SK-N-MC (cell line): ENCODE measurements at places on chromosomes 2 and 18.

GRCh38 chr18:60982329-60982695, 350.9 kb upstream of the CDH20 start:
- DNase-seq, result no peak

GRCh38 chr18:58177004-58177717, 133.1 kb downstream of the NEDD4L start:
- no peak for DNase-seq

- DNase-seq, result no peak
Measured at GRCh38 chr2:182887753-182888415, 21.4 kb upstream of the FRZB start.

DNA sequence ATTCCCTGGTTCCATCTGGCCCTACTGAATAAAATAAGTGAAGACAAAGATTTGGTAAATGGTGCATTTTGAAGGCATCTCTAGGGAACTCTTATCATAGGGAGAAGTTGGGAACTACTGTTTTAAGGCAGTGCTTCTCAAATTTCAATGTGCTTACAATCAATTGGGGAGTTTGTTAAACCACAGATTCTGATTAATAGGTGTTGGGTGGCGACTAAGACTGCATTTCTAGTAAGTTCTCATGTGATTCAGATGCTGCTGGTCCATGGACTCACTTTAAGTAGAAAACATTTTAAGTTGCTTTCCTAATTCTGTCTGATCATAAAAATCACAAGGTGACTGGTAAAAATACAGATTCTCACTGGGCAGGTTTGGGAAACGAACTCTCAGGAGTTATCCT, 14.6 kb downstream of the FARSB start:
- DNase-seq, result no peak

DNA sequence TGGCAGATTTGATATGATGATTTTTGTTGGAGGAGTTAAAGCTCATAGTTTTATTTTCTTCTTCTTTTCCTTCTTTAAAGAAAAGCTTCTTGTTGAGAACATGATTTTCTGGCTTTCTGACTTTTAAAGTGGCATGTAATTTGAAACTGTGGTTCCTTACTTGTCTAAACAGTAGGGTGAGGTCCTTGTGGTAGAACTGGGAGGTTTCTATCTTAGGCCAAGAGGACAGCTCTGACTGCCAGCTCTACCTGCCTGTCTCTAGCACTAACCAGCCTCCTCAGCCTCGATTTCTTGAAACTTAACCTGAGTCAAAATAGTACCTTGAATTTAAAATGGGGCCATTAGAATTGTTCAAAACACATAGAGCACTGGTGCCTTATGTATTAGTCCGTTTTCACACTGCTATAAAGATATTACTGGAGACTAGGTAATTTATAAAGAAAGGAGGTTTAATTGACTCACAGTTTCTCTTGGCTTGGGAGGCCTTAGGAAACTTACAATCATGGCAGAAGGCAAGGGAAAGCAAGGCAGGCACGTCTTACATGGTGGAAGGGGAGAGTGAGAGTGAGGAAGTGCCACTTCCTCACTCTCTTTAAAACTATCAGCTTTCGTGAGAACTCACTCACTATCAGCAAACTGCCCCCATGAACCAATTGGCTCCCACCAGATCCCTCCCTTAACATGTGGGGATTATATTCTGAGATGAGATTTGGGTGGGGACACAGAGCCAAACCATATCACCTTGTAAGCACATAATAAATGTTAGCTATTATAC, 119.0 kb downstream of the CERS6 start:
- no peak for DNase-seq

GRCh38 chr2:20072436-20073158, 21.2 kb upstream of the LAPTM4A start:
- no peak for DNase-seq

- DNase-seq, result no peak
Measured at GRCh38 chr2:218703341-218703740, 7.3 kb upstream of the TTLL4 start.

DNA sequence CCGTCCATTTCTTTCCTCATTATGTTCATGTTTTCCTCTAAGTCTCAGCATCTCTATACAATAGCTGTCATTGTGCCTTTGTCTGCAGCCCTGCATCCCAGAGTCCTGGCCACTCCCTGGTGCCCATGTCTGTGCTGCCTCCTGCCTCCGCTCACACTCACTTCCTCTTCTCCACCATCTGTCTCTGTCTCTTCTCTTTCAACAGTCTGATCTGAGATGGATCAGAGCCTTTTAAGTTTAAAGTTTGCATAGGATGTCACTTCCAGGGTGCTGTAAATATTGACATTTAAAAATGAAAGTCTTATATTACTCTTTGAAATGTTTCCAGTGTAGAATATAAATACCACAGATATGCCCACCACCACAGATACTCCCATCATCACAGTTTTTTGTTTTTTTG, 42.7 kb downstream of the UBE2F start:
- DNase-seq, result no peak

DNA sequence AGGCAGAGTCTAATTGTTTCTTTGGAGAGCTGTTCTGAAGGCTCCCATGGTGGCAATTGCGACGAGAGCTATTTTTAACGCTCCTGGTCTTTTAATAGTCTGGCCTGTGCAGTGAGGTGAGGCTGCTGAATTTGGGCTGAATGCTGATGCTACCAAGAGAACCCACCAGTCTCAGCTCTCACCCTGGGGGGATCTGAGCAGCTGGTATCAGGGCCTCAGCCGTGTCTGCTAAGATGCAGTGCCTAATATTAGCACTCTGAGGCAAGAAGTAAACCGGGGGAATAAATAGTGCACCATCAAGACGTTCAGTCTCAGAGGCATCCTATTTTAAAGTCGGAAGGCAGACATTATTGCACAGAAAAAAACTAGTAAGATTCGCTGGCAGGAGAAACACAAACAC, 214.8 kb upstream of the PID1 start:
- DNase-seq, result no peak

- no peak for DNase-seq
Measured at GRCh38 chr2:32926708-32927084, 20.1 kb upstream of the LTBP1 start.

DNA sequence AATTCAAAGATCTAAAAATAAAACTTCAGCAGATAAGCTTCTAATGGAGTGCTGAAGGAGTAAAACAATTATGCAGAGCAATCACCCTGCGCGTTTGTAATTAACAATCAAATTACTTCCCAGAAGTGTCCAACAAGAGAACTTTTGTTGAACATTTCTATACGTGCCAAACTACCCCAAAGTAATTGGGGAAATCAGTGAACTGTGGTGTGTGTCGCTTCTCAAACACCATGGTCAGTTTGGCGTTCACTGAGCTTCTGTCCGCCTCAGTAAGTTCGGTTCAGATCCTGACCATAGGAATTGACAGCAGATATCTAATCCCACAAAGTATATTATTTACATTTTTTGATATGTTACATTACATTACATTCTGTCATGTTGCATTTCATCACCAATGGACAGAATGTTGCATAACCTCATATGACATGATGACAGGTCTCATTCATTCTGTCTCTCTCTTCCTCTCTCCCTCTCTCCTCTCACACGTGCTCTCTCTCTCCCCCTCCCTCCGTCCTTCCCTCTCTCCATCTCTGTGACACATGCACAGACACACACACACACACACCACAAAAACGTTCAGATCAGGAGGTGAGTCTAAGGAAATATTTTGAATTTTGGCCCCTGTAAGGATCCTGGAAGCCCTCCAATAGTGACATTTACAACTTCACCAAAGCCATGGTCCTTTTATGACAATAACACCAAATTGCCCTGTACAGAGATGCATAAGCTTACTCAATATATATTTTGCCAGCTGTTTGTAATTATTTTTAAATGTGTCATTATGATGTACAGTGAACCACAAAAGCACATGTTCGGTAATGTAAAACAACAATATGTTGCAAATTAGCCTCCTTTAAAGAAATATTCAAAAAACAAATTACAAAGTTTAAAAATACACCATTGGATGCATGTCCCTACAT, 269.2 kb downstream of the FIGN start:
- DNase-seq, result no peak

- DNase-seq, result no peak
Measured at GRCh38 chr2:194826241-194826640, 830.8 kb upstream of the SLC39A10 start.

DNA sequence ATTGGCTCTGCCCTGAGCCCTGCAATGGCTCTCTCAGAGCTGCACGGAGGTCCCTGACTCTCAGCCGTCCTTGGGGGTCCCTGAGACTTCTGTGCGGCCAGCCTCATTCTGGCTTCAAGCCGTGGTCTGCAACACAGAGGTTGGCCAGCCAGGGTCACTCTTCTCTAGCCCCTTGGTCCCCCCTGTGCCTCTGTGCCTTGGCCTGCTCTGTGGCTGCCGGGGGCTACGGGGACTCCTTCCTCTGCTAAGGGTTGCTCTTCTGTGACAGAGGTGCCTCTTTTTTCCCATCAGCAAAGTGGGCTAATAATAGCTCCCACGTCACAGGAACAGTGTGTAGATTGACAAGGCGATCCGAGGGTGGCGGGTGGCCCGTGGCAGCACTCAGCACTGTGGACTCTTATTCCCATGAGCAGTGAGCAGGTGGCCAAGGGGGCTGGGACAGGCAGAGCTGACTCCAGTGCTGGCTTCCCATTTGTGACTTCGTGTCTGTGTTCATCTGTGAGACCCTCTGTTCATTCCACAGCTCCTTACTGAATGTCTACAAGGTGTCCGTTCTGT, 19.4 kb downstream of the INHBB start:
- DNase-seq, result no peak

- no peak for DNase-seq
Measured at GRCh38 chr18:27298214-27298804, 113.2 kb upstream of the CHST9 start.

- DNase-seq, result no peak
Measured at GRCh38 chr2:233794128-233794658, 16.1 kb downstream of the MROH2A start.

DNA sequence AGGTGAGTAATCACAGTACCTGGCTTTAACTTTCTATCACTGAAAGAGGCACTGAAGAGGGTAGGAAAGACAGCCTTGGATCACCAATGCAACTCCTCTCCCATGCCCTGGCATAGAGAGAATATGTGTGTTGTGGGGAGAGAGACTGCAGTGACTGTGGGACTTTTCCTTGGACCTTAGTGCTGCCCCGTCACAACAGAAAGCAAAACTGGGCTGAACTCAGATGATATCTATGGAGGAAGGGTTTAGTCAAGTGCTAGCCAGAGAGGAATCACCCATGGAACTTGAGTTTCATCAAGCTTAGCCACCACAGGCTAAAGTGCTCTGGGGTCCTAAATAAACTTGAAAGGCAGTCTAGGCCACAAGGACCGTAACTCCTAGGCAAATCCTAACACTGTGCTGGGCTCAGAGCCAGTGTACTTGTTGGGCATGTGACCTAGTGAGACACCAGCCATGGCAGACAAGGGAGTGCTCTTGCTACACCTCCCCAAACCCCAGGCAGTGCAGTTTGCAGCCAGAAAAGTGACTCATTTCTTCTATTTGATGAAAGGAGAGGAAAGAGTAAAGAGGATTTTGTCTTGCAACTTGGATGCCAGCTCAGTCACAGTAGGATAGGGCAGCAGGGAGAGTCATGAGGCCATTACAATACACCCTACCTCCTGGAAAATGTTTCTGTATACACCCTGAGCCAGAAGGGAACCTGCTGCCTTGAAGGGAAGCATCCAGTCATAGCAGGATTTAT, 105.8 kb upstream of the SPOPL start:
- no peak for DNase-seq

DNA sequence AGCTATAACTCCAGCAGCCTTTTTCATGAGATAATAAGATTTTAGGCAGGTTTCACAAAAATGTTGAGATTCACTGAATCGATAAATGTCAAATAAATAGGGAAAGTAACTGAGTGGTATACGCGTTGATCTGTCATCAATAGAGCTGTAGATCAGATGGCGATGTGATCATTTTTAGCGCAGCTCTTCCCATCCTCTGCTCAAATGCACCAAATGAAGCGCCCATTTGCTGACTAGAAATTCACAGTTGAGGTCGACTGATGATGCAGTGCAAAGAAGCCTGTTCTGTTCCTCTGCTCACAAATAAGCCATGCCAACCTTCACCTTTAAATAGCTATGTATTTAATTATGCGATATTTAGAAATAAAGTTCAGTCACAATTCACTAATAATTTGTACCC, 693.5 kb downstream of the ARHGAP15 start:
- no peak for DNase-seq

DNA sequence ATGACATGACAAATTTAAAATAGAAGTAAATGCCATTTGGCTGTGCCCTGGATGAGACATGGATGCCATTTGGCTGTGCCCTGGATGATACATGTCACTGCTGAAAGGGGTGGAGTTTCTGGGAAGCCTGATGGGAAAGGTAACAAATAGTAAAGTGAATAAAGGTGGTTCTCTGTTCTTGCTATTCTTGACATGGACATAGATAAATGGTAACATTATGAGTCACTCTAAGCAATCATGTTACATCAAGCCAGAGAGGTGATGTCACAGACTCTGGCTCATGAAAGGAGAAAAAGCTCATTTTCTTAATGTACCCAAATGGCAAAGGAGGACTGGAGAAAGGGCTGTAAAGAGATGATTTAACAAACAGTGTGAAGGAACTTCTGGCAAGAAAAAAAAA, 86.4 kb downstream of the EML6 start:
- no peak for DNase-seq

DNA sequence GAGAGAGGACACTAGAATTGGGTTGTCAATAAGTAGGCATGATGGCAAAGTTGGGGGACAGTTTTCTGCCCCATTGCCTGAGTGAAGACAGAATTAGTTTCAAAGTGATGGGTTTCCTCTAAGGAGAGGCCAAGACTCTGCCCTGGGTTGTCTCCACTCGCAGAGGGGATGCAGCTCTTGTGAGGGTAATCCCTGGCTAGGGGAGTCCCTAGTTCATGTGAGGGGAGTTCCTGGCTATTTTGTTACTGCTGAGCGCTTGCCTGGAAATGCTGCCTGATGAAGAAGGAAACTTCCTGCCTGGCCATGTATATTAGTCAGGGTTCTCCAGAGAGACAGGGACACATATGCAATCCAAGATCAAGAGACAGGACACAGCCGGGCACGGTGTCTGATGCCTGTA, 501.5 kb downstream of the BCL11A start:
- DNase-seq, result no peak

- DNase-seq, result no peak
Measured at GRCh38 chr2:213246497-213247281, 37.6 kb upstream of the SPAG16 start.

DNA sequence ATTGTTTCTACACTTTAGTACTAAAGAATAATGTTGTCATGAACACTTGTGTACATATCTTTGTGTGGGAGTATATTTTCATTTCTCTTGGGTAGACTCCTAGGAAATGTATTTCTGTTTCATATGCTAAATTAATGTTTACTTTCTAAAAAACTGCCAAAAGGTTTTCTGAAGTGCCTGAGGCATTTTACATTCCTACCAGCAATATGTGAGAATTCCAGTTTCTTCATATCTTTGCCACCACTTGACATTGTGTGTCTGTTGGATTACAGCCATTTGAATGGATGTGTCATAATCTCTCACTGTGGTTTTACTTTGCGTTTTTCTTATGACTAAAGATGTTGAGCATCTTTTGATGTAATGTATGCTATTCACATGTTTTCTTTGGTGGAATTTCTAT, 428.2 kb upstream of the KCNH7 start:
- DNase-seq, result peak; percentile 8

DNA sequence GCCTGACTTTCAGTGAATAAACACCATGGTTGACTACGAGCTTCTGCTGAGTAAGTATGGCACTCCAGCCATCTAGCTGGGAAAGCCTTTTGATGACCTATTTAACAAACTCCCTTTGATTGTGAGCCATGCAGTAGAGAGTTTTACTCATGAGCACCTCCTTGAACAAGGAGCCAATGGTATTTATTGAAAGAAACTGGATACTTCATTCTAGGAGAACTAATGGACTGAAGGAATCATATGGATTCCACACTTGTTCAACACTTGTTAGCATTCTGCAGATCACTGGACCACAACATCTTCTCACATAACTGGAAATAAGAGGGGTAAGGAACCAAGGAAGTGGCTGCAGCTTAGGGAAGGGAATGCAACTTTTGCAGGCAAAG, 320.9 kb upstream of the ETAA1 start:
- no peak for DNase-seq
